ENCODE measurements at places on chromosomes 4 and X. TPM values are rescaled to one million over a fixed set of nuclear protein-coding genes. Genes with fewer than 3 reads are reported as not detected.

The RPS6KA6 gene
- total RNA-seq, result 3.2 TPM

The KCTD8 gene
- total RNA-seq, result 0.23 TPM

The PPP2R2C gene
- 6.8 TPM for total RNA-seq

The UCHL1 gene
- 8.3 TPM for total RNA-seq

DNA sequence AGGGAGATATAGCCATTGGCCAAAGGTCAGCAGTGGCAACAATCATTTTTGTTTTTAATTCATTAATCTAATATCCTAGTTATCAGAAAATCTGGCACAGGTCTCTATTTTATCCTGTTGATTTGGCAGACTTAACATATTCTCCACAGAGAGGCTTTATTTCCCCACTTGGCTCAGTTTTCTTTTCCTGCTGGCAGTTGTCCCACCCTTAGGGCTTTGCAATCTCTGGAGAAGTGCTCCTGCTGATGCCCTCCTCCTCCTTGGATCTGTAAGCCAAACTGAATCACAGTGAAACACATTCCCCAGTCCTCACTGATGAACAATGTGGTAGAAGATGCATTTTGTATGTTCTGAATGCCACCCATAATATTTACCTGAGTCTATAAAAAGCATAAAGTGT is 889.7 kb downstream of the PDHA2 start:
- no peak for DNase-seq
